ENCODE measurements at places on chromosomes 2 and 18.
A peak's percentile ranks its signal among the peaks of the same experiment; 100 is the strongest.

- no peak for DNase-seq
Measured at GRCh38 chr2:43026426-43027096, 199.8 kb downstream of the ZFP36L2 start.

GRCh38 chr18:6729247-6730091, at the start of gene ARHGAP28:
Gene ARHGAP28, plus strand, starts transcription at chr18:6729716. Its CDS starts 106 bp downstream, at chr18:6729822.
- DNase-seq: peak; percentile 65

- peak; percentile 30 for DNase-seq
Measured at GRCh38 chr2:65231121-65231520, 3.5 kb downstream of the ACTR2 start.

DNA sequence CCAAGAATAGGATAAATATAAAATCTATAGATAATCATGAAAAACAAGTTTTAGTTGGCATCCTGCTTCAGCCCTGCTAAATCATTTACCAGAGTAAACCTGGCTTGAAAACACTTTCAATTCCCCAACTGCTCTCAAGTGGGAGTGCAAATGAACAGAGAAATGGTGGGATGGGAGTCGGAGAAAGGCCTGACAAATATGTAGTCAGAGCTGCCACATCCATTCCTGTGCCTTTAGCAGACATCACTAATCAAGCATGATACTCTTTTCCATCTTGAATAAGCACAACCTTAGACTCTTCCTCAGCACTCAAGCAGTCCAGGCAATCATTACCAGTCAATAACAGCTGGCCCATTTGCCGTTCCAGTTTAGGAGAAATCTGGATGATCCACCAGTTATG, 101.3 kb downstream of the ANKRD44 start:
- DNase-seq: no peak

DNA sequence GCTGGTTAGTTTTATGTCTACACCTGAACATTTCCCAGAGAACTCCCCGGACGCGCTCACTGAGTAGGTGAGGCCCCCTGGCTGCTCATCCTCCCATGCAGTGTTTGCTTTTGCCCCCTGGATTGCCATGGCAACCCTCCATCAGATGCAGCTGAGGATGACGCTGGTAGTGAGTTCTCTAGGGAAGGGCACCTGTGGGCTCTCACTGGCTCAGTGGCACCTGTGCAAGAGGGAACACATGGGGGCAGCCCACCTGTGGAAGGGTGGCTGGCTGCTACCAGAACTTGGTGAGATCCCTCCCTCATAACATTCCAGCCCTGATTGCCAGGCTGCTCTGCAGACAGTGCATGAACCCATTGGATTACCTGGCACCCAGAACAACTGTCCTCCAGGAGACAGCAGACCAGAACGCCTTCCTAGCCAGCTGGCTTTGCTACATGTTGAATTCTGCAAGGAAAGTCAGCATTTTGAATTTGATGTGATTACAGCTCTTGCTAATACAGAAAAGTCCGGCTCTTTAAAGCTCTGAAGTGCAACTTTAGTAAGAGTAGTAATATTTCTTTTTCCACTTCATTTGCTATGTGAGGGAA, 21.7 kb downstream of the COA5 start:
- DNase-seq: no peak

DNA sequence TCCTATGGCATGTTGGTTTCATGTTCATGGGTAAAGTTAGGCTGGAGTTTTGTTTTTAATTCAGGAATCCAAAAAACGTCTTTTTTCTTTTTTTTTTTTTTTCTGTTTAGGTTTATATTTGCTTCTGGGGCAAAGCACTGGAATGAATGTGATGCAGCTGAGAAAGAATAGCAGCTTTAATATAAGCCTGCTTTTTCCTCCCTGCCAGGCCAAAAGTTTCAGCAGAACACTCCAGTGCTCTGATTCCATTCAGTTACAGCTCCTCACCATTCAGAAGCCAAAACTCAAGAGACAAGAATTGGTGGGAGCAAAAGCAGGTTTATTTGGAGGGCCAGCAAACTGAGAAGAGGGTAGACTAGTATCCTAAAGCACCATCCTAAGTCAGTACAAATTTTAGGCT, 102.7 kb upstream of the PELI1 start:
- no peak for DNase-seq

- DNase-seq: peak; percentile 80
Measured at GRCh38 chr2:161436411-161436810, 20.3 kb downstream of the TBR1 start.

DNA sequence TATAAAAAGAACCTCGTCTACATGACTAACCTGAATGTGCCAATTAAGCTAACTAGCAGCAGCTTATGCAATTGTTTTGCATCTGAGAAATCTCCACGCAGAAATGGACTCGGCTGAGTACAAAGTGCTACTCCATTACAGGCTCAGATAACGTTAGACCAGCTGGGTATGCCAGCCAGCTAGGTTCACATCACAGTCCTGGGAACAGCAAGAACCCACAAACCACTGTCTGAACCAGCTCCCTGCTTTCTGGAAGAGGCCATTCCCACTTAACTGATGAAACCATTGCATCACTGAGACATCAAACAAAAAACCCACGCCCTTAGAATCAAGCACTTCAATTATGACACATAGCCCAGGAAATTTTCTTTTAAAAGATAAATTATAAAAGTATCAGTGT, 202.7 kb downstream of the CYRIA start:
- DNase-seq: no peak

DNA sequence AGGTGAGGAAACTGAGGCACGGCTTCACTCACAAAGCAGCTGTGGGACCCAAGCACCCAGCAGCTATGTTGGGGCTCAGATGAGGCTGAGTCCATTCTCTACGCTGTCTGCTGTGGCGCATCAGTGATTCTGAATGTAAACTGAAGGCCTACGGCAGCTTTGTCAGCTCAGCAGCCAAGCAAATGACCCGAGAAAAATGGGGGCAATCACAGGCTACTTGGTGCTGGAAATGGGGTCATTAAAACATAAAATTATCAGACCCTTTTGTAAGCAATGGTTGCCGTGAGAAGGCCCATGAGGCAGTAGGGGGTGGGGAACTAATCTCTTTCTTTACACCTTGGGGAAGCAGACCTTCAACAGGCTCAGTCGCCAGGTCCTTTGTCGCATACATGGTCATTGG, 84.0 kb upstream of the ZCCHC2 start:
- no peak for DNase-seq

DNA sequence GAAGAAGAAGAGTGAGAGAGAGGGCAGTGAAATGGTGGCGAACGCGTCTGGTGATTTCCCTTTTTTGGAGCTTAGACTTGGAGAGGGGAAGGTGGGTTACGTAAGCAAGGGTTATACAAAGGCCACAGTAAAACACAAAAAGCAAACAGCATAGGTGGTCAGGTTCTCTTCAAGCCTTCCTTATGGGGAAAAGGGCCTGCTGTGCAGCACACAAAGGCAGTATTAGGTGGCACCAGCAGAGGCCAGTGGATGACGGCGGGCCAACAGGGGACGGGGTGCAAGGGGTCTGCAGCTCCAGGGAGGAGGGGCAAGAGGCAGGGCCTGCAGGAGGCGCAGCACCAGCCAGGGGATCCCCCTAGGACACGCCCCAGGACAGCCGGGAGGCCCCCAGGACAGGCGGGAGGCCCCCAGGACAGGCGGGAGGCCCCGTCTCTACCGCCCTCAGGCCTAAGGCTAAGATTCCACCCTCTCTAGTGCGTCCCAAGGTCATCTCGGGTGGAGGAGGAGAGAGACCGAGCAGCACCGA, 32.6 kb upstream of the NPC1 start:
- DNase-seq: no peak

GRCh38 chr2:99101697-99102096, 39.8 kb upstream of the C2orf15 start:
- DNase-seq: no peak

- no peak for DNase-seq
Measured at GRCh38 chr18:69580107-69580506, 179.4 kb downstream of the DOK6 start.

- DNase-seq: no peak
Measured at GRCh38 chr2:69271831-69272257, 115.2 kb downstream of the GFPT1 start.

Measured in non-pigmented ciliary epithelial cell (primary cell).